ENCODE measurements at places on chromosomes 2 and 18. TPM values are rescaled to one million over a fixed set of nuclear protein-coding genes. Genes with fewer than 3 reads are reported as not detected.

CROCC2 gene
- not detected for total RNA-seq

EHD3 gene
- total RNA-seq: 6.6 TPM

UBE2E3 gene
- 31.5 TPM for total RNA-seq

WNT10A gene
- not detected for total RNA-seq

DSG2 gene
- 12.5 TPM for total RNA-seq

NR4A2 gene
- total RNA-seq: 0.57 TPM

ARHGAP15 gene
- not detected for total RNA-seq

EML6 gene
- total RNA-seq: 2.2 TPM

CRACDL gene
- not detected for total RNA-seq

BOLL gene
- total RNA-seq: not detected

NT5C1B gene
- not detected for total RNA-seq

CACNB4 gene
- under 0.01 TPM for total RNA-seq

DRC1 gene
- total RNA-seq: not detected

PLA2R1 gene
- total RNA-seq: 1.8 TPM

FIGN gene
- total RNA-seq: 1.3 TPM

CYS1 gene
- 0.14 TPM for total RNA-seq

GRB14 gene
- total RNA-seq: not detected

BCL2 gene
- 2.8 TPM for total RNA-seq

SOX11 gene
- under 0.01 TPM for total RNA-seq

ANKRD30B gene
- 0.88 TPM for total RNA-seq

NOSTRIN gene
- total RNA-seq: under 0.01 TPM

Measured in placental pericyte (primary cell).